ENCODE measurements at places on chromosomes 2 and 18.

- peak; percentile 11 for DNase-seq
Observed at GRCh38 chr2:209577376-209578357, 153.8 kb downstream of the MAP2 start.

DNA sequence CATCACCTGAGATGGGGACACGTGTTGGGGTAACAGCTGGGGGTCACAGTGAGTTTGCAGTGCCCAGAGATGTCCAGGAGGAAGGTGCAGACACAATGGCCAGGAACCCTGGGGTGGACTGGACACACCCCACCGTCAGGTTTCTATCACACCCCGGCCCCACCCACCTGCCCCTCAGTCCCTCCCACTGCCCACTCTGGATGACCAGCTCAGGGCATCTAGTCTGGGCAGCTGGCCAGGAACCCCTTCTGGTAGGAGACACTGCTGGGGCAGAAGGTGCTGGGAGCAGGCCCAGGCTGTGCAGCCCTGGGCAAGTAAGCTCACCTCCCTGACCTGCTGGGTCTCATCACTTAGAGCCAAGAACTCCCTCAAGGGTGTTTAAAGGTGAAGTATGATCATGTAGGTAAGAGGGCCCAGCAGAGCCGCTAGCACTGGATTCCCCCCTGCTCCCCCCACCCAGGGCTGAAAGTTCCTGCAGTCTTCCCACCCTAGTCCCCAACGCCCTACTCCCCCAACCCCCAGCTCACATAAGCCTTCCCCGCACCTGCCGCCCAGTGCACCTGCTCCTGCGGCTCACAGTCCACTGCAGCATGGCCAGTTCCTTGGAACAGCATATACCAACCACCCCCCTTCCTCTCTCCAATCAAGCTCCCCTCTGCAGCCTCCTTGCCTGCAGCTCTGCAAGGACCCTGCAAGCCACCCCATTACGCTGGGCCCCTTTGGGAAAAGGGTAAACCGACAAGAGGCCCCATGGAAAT is 17.3 kb downstream of the BIN1 start:
- DNase-seq: no peak

DNA sequence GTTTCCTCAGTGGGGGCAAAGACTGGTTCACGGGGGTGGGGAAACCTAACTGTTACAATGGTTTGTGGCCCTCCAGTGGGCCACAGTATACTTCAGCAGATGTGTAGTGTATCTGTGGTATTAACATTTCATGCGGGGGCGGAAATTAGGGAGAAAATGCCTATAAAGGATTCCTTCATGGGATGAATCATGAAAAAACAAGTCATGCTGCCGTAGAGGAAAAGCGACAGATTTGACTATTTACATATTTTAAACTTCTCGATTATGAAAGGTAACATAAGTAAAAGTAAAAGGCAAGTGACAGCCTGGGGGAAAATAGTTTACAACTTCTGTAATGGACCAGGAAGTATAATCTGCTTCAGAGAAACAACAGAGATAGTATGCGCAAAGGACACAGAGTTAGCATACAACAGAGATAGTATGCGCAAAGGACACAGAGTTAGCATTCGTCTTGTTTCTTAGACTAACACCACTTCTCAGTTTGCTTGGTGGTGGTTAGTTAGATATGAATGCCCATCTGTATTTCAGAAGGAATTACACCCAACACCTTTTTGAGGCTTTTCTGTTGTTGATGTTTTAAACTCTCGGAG is 41.1 kb downstream of the MRPS9 start:
- DNase-seq: no peak

GRCh38 chr2:27079233-27080139 is 1.1 kb downstream of the EMILIN1 start:
- no peak for DNase-seq

GRCh38 chr18:56200381-56200911 is 437.9 kb downstream of the TXNL1 start:
- DNase-seq: no peak

GRCh38 chr2:30472326-30472725 is 25.3 kb downstream of the LCLAT1 start:
- no peak for DNase-seq

All from germinal center (tissue), 1 donor.